Stimulated activated CD8-positive, alpha-beta memory T cell treated with anti-CD3 and anti-CD28 coated beads, Interleukin-7, amount 100 ng/mL, for 1 hour (primary cell): ENCODE measurements at places on chromosomes 4 and X.

GRCh38 chr4:120733968-120734367 lies 188.6 kb downstream of the PRDM5 start:
- no peak for DNase-seq

DNA sequence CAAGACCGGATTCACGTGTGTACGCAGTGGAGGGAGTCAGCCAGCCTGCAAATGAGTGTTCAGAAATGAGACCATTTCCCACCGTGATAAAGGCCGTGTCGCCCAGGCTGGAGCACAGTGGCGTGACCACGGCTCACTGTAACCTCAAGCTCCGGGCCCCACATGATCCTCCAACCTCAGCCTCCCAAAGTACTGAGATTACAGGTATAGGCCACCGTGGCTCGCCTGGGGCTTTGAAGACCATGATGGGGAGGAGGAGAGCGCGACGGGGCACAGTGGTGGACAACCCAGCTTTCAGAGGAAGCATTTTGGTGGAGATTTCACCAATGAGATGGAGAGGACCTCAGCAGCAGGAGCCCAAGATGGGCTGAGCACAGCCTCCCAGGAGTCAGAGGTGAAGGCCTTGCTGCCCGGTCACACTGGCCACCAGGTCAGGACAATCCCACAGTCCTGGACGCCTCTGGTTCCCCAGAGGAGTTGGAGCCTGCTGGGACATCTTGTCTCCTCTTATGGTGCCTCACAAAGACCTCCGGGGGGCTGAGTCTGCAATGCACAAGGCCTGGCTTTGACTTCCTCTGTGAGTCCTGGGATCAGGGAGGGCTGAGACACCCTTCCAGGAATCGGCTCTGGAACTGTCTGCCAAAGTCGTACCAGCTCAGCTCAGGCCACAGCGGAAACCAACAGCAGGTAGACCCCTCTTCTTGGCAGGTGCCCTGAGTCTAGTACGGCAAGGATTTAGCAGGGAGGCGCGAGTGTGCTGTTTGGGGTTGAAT lies 22.4 kb upstream of the MXD4 start:
- DNase-seq, result no peak

DNA sequence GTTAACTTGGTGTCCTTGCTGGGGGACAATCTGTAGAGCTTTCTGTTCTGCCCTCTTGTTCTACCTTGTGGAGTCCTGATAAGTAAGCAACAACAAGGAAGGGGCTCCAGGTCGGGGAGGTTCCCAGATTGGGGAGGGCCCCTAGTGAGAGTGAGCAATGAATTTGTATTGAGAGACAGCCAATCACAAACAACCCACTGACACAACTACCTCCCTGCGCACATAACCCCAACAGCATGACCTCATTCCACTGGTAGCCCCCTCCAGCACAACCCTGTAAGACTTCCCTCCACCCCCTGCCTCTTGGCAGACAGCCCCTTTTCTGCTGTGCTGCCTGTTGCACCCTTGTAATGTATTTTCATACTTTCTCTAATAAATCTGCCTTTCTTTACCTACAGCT lies 19.7 kb upstream of the PNPLA4 start:
- no peak for DNase-seq

GRCh38 chr4:43330288-43330687 lies 437.8 kb downstream of the GRXCR1 start:
- DNase-seq, result no peak

DNA sequence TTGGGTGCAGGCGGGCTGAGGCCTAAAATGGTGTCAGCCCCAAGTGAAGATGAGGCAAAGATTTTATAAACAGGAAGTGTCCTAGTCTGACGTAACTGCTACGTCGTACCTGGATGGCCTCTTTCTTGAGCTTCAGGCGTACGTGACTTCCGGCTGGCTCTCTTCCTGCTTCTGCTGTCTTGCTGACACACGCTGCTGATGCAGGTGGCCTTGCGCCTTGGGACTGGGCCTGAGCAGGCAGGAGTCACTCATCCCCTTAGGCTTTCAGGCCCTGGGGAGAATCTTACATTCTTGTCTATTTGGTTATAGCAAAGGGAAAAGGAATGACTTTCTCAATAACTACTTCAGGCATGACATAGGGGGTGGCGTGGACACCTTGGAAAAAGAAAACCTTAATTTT lies 20.1 kb upstream of the ABRAXAS1 start:
- DNase-seq, result no peak

- no peak for DNase-seq
Measured at GRCh38 chr4:91325495-91325894, 978.3 kb upstream of the GRID2 start.

DNA sequence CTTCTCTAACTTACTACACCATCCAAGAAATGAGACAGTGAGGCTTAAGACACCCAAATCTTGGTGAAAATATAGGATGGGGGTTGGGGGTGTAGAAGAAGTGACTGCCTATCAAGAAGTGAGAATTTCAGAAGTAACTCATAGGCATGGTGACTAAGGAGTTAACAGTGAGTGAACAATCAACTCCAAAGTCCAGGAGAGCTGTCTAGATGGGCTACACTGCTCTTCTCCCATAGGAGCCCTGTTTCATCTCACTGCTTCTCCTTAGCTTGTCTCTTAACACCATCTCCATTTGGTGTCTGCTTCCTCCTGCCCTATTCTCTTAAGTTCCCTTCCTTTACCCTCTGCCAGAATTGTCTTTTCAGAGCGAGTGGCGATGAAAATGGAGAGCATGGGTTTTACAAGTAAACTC lies 22.7 kb downstream of the FABP2 start:
- no peak for DNase-seq

- DNase-seq, result no peak
Measured at GRCh38 chr4:139824882-139825522, 159.4 kb downstream of the MGST2 start.

- DNase-seq, result no peak
Measured at GRCh38 chr4:88696630-88697029, 999 bp downstream of the NAP1L5 start.

DNA sequence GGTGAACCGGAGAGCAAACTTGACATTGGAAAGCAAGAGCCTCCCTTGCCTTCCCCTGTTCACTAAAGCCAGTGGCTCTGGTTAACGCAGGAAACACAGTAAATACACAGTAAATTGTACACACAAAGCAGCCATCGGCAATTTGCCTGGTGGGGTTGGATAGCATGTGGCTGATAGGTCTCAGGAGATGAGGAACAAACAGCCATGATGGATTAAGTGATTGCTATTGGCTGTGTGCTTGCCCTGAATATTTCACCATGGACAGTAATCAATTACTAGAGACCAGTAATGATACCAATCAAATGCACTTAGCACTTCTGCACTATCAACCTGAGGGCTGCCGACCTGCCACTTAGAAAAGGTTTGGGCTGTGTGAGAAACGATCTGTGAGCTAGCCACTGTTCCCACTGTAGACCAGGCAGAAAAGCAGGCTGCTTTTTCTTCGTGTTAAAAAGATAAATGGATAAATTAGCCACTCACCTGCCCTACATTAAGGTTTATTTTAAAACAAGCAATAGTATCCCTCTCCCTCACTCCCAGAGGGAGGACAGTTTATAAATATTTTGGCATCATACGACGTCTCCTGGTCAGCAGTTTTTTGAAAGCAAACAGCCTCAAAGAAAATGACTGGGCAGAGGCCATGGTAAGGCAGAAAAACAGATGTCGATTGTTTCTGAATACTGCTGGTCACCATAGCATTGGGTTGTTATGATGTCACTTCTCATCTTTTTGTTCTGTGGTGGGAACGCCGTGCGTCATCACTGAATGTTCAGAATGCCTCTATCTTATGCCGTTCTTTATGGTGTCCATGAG lies 167.1 kb downstream of the MAML3 start:
- no peak for DNase-seq

DNA sequence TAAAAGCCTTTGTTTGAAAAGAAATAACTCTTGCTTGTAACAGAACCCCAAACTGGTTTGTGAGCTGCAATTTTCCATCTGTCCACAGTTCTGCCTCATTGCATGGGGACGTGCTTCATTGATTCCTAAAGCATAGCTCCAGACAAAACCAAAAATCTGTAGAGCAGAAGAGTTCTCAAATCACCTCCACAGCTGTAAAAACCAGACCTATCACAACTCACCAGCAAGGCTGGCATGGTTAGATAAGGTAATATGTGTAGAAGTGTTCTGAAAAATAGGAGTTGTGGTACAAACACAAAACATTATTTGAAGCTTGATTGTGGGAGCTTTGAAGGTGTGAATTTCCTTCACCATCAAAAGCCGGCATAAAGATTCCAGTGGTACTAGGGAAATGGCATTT lies 12.5 kb upstream of the RAB28 start:
- DNase-seq, result no peak

GRCh38 chrX:10470009-10470408 lies 150.4 kb downstream of the MID1 start:
- DNase-seq, result no peak
